ENCODE measurements at places on chromosomes 5 and 9. TPM values are rescaled to one million over a fixed set of nuclear protein-coding genes. Genes with fewer than 3 reads are reported as not detected.

DNA sequence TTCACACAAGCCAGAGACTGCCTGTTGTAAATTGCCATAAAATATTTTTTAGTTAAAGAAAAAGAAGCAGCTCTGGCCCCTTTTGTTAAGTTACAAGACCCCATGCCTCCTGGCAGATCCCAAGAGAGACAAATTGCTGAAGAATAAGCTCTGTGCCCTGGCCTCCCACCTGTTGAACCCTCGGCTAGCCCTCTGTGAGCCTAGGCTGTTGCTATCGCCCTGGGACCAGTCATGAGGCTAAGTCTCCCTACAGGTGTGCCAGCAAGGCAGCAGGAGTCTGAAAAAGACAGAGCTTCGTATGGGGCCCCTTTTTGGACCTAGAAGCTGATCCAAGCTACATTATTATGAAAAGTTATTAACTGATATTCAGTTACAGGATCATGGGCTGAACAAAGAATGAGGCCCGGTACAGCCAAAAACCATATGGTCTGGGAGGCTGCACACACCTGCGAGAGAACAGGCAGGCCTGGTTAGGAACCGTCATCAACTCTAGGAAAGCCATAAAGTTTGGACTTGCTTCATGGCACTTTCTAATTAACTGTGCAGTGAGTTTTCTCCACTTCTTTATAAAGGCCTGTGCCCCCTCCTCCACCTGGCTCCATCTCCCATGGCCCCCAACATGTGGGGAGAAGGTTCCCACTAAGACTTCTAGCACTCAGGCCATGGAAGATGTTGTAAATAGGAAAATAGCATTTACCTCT lies 384.7 kb downstream of the ENC1 start:
- DNase-seq = no peak

- no peak for DNase-seq
Observed at GRCh38 chr5:30626557-30626956, 566.9 kb upstream of the CDH6 start.

GRCh38 chr5:177297922-177298321 lies 5.6 kb downstream of the RAB24 start:
- no peak for DNase-seq

- no peak for DNase-seq
Observed at GRCh38 chr9:16794871-16795639, 75.4 kb downstream of the BNC2 start.

- DNase-seq = no peak
Observed at GRCh38 chr5:92560698-92561401, 1020.2 kb downstream of the NR2F1-AS1 start.

DNA sequence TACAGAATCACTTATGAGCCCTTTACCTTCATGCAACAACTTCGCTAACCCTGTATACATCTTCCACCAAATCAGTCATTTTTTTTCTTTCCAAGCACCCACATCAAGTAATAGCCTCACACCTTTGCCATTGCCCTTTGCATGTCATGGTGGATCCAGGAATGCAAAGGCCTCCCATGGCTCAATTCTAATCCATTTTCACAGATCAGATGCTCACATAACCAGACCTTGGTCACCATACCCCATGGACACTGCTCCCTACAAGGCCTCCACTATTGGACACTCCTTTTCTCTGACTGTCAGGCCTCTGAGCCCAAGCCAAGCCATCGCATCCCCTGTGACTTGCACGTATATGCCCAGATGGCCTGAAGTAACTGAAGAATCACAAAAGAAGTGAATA lies 179.5 kb downstream of the RASEF start:
- no peak for DNase-seq

GRCh38 chr9:89412951-89413350 lies 85.0 kb downstream of the SEMA4D start:
- no peak for DNase-seq

DNA sequence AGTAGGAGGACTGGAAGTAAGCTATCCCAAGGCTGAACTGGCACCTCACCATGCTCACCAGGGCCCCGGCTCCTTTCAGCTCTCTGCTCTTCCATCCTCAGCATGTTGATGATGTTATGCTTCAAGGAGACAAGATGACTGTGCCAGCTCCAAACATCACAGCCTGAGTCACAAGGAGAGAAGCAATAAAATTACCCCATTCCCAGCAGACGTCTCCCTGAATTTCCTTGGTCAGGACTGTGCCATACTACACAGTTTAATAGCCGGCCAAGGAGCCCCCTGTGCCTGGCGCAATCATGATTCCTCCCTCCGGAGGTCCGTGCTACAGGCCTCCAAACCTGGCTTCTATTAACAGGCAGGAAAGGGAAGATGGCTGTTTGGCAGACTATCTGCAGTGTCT lies 51.2 kb upstream of the ROR2 start:
- no peak for DNase-seq

DNA sequence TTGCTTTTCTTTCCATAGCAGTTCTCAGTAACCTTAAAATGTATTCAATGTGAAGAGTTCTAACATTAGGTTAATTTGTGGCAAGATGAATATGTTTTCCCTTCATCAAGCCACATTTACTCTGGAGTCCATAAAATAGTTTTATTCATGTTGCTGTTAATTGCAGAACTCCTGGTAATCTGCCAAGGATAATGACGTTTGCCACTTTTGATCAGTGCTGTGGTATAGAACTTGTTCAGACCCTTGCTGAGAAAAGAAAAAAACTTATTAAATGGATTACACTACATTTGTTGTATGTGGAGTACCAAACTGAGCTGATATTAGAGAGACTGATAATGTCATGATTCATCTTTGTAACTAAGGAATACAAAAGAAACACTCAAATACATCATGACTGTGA lies 212.4 kb upstream of the DMAC1 start:
- no peak for DNase-seq

GRCh38 chr9:85425153-85425611 lies 316.6 kb downstream of the AGTPBP1 start:
- peak; percentile 73 for DNase-seq

- no peak for DNase-seq
Observed at GRCh38 chr9:5361326-5362010, 21.8 kb upstream of the RLN1 start.

DNA sequence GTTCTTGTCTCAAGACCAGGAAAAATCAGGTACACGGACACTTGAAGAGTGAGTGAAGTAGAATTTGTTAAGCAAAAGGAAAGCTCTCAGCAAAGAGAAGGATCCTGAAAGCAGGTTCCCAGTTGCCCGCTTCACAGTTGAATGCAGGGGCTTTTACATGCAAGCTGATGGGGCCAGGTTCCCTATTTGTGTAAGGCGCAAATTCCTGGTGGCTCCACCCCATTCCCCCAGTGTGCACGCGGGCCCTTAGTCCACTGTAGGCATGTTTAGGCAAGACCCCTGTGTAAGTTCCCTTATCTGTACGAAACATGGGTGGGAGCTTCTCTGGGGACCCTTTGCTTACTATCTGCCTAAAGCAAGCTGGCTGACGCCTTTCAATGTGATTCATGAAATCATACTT lies 2.7 kb upstream of the AGTPBP1 start:
- no peak for DNase-seq

DNA sequence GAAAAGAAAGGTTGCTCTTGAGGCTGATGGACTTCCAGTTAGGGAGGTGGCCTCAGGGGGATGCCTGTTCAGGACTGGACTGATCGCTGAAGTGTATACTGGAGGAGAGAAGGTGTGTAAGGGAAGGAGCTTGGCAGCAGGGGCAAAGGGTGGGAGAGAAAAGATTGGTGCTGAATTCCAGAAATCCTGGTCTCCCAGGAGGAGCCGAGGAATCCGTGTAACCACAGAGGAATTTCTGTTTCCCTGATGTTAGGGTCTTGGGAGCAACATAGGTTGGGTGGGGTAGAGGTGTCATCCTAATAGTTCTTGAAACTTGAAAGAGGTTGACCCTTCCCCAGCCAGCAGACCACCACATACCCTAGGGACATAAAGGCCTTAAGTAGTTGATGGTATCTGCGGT lies 88.9 kb upstream of the PTPN3 start:
- no peak for DNase-seq

GRCh38 chr5:110062246-110062645 lies 372.5 kb downstream of the MAN2A1 start:
- DNase-seq = no peak

GRCh38 chr9:77769246-77769645 lies 121.1 kb upstream of the GNA14 start:
- DNase-seq = no peak

DNA sequence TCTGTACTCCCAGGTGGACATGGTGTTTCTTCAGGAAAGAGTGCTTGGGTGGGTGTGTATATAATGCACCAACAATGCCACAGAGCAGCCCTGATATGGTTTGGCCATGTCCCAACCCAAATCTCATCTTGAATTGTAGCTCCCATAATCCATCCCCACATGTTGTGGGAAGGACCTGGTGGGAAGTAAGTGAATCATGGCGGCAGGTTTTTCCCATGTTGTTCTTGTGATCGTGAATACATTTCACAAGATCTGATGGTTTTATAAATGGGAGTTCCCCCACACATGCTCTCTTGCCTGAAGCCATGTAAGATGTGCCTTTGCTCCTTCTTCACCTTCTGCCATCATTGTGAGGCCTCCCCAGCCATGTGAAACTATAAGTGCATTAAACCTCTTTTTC lies 158.5 kb downstream of the NR3C1 start:
- no peak for DNase-seq

DNA sequence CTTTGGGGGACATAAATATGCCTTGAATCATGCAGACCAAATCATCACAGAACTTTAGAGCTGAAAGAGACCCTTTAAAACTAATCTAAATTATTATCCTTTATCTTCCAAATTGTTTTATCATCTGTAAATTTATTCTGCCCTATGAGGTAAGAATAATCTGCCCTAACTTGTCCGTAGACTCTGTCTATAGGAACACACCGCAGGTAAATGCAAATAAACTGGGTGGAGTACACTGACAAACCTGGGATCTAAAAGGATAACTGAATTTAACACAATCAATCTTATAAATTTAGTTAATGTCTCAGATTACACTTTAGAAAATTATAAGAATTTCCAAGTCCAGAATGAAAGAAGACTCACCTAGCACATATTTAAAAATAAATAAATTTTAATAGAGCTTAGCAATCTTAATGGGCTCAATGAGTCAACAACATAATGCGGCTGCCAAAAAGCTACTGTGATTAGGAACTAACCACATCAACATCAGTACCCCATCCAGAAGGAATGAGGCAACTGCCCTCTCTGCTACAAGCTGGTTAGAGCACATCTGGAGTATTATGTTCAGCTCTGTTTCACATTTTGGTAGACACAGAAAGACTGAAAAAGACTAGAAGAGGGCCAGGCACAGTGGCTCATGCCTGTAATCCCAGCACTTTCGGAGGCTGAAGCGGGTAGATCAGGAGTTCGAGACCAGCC lies 5.6 kb downstream of the MEGF9 start:
- DNase-seq = no peak

DNA sequence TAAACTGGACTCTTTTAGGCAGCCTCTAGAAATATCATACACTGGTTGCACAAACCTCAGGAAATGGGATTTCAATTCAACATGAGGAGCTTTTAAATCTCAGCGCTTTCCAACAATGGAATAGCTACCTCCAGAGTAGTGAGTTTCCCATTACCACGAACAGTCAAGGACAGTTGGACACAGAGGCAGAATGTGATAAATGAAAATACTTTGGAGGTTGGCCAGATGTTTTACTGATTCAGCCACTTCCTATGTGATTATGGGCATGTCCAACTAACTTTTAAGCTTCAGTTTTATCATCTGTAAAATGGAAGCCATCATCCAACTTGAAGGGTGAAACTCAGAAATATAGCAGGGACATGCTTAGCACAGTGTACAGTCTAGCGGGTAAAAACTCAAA lies 2.1 kb downstream of the FBXW2 start:
- no peak for DNase-seq

DNA sequence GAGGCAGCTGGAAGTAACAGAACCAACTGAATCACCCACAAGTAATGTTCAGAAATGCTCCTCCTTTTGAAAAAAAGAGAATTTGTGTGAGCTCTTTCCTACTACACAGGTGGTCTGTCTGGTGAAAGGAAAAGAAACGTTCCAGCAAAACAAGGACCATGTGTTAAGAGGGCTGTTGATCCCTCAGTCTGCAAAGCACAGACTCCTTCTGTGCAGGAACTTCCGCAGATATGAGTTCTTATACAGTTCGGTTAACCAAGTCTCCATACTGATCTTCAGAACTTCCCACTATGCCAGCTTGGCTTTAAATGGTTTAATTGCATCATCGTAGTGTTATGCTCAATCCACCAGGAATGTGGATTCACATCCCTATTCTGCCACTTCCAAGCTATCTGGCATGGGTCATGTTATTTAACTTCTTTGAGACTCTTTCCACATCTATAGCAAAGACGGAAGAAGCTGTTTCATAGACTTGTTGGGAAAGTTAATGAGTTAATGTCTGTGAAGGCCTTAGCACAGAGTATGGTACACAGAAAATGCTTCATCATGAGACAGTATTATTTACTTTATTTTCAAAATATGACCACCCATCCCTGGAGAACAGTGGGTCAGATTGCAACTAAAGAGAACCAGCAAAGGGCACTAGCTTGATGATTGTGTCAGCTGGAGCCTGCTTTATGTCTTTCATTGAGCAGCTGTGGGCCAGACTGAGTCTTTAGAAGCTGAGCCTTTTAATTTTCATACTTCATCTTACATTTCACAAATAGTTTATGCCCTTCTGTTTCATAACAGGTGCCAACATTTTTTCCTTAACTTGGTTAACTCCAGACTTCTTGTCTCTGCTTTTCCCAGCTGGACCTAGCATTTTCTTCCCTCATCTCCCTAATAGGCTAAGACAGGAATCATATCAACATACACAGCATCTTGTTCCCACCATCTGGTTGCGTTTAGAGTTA lies 89.9 kb downstream of the MAMDC2 start:
- no peak for DNase-seq

GRCh38 chr9:28155067-28155466 lies 581.8 kb upstream of the C9orf72 start:
- no peak for DNase-seq

GRCh38 chr9:129483415-129484351 lies 137.2 kb downstream of the C9orf50 start:
- peak; percentile 91 for DNase-seq

- no peak for DNase-seq
Observed at GRCh38 chr5:71961786-71962185, 145.5 kb upstream of the MAP1B start.

GRCh38 chr5:15959370-15960164 lies 220.0 kb downstream of the MARCHF11 start:
- DNase-seq = no peak

The CCDC152 gene
- total RNA-seq = 0.78 TPM

The NUTM2F gene
- total RNA-seq = not detected

The PCDHGA5 gene
- total RNA-seq = 3.5 TPM

The NR5A1 gene
- total RNA-seq = not detected

The UTP15 gene
- 20.1 TPM for total RNA-seq

The LAMC3 gene
- total RNA-seq = 28.5 TPM

The GDNF gene
- 0.23 TPM for total RNA-seq

The CARTPT gene
- not detected for total RNA-seq

The TMEM252 gene
- total RNA-seq = not detected

The MLANA gene
- not detected for total RNA-seq

The STING1 gene
- total RNA-seq = 102 TPM

All from upper lobe of right lung (tissue), 1 donor.